Kasumi-1 (cell line): ENCODE measurements at places on chromosomes 1 and 21.

DNA sequence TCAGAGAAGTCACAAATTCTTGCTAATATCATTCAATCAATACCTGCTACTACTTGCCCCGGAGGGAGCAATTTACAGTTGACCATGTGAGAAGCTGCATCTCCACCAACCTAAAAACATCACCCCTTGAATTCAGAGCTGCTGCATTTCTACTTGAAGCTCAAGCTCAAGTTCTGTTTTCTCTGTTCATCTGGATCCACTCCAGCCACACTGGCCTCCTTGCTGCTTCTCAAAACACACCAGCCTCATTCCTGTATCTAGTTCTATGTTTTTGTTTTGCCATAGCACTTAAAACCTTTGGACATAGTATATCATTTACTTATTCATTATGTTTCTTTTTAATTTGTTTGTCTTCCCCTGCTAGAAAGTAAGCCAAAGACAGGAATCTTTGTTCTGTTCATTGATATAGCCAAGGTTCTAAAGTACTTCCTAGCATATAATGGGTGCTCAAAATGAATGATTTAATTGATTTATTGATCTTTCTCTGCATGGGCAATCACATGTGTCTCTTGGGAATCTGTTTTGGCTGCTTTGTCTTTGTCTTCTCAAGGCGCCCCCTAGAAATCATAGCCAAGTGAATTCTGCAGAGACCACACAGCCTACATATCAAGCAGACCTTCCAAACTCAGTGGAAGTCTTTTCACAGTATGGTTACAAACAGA lies 23.6 kb downstream of the SYF2 start:
- no peak for DNase-seq

DNA sequence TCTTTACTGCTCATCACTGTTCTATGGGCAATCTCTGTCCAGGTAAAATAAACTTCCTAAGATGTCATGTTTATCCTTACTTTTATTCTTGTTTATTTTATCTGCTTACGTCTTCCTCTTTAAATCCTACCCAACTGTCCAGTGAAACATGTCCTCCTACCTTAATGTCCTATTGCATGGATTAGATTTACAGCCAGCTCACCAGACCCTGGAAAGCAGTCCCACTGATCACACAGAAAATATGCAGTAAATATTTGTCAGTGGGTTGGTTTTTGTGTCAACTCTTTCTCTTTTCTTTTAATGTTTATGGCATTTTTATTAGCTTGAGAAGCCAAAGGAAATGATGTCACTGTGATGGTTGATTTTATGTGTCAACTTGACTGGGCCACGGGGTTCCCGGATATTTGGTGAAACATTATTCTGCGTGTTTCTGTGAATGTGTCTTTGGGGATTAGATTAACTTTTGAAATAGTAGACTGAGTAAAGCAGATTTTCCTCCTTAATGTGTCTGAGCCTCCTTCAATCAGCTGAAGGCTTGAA lies 258.3 kb downstream of the SRGAP2C start:
- DNase-seq = no peak

DNA sequence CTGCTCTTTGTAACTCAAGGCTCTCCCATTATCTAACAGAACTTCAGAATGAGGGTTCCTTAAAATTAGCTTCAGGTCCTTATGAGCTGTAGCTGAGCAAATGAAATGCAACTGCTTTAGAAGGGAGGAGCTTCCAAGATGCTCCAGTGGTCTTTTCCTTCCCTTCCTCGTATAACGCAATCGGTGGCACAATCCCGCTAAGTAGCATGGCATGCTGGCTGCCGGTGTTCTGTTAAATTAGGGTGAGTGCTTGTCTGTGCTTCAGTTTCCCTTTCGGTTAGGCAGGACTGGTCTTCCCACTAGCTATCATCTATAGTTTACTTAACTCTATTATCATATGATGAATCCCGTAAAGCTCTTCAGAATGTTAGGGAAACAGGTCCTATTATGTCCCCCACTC lies 917 bp downstream of the KIAA0040 start:
- no peak for DNase-seq

GRCh38 chr1:41672173-41672572 lies 187.7 kb upstream of the EDN2 start:
- DNase-seq = no peak

DNA sequence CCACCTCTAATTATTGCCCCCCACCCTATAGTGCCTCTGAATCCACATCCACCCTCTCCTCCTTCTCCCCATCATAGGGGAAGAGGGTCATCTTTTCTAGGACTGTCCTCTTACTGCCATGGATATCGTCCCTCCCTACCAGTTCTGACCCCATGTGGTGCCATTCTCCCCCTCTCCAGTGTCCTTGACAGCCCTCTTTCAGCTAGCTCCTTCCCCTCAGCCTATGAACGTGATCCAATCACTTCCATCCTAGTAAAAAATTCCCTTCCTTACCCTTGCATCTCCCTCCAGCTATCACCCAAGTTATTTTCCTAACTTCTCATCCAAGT lies 172.7 kb downstream of the RRAGC start:
- DNase-seq = no peak

- no peak for DNase-seq
These were observed 20.9 kb downstream of the PHGDH start for GRCh38 chr1:119732465-119733168.

- DNase-seq = no peak
These were observed 16.4 kb downstream of the ZBTB21 start for GRCh38 chr21:41993744-41994143.

GRCh38 chr1:84298684-84299535 lies 2.6 kb upstream of the SAMD13 start:
- peak; percentile 70 for DNase-seq

- DNase-seq = no peak
These were observed 53.6 kb downstream of the KIAA1614 start for GRCh38 chr1:180966312-180966711.

- no peak for DNase-seq
These were observed 31.6 kb downstream of the CD1D start for GRCh38 chr1:158212320-158212719.

DNA sequence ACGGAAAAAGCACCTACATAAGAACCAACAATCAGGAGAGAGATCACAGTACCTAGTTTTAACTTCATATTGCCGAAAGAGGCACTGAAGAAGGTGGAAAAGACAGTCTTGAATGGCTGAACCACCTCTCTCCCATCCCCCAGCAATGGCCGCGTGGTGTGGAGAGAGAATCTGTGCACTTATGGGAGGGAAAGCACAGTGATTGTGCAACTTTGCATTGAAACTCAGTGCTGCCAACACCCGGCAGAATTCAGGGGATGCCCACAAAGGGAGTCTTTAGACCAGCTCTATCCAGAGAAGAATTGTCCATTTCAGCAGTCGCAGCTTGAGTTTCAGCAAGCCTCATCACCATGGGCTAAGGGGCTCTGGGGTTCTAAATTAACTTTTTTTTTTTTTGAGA lies 186.3 kb upstream of the USP25 start:
- no peak for DNase-seq

- DNase-seq = peak; percentile 70
These were observed 8.7 kb downstream of the UBE2G2 start for GRCh38 chr21:44792702-44793591.

GRCh38 chr1:20061866-20062265 lies 8.1 kb upstream of the PLA2G5 start:
- DNase-seq = peak; percentile 27

DNA sequence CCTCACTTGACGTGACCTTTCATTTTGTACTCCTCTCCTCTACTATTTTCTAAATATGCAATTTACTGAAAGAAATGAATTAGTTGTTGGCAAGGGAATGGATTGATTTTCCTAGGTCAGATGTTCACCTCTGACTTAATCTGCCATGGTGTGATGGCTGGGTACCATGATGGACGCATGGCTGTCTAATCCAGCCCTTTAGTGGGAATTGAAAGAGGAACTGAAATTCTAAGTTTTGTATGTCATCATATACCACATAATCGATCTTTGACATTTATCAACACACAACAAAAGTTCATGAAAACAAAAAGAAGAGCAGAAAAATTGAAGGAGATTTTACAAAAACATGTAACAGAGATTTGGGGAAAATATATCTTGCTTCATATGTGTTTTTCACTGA lies 331.3 kb upstream of the SNX7 start:
- DNase-seq = no peak

DNA sequence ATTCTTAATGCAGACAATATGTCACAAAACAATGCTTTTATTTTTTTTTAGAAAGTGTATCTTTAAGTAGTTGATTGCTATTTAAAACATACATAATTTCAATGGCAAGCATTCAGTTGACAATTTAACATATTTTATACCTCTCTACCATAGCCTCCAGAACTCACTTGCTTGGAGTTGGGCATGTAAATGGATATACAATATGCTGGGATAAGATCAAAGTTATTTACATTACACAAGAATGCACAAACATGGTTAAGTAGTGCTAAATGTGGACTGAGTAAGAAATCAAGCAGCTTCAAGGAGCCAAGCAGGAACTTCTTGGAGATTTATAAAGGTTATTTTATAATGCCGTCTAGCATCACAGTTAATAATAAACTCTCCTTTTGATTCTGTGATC lies 17.0 kb downstream of the CLCA4 start:
- DNase-seq = no peak

DNA sequence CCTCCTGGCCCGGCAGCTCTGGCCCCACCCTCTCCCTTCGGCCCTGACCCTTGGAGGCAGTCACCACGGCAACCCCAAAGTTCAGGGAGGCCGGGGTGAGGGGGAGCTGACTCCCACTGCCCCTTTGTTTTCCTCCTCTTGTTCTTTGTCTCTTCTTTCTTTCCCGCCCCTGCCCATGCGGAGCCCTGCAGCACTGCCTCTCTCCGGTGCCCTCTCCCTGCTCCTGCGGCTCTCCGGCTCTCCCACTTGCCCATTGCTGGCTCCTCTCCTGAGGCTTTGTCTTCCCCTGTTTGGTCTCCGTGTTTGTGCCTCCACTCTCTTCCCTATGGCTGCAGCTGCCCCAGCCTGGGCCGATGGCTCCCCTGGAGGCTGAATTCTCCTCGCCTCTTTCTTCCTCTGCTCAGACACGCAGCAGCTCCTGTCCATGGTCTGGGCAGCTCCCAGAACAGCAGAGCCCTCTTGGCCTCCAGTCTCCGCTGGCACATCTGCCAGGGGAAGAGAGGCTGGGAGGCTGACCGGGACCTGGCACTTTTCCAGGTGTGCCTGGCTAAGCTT lies 5.8 kb downstream of the CELSR2 start:
- no peak for DNase-seq

DNA sequence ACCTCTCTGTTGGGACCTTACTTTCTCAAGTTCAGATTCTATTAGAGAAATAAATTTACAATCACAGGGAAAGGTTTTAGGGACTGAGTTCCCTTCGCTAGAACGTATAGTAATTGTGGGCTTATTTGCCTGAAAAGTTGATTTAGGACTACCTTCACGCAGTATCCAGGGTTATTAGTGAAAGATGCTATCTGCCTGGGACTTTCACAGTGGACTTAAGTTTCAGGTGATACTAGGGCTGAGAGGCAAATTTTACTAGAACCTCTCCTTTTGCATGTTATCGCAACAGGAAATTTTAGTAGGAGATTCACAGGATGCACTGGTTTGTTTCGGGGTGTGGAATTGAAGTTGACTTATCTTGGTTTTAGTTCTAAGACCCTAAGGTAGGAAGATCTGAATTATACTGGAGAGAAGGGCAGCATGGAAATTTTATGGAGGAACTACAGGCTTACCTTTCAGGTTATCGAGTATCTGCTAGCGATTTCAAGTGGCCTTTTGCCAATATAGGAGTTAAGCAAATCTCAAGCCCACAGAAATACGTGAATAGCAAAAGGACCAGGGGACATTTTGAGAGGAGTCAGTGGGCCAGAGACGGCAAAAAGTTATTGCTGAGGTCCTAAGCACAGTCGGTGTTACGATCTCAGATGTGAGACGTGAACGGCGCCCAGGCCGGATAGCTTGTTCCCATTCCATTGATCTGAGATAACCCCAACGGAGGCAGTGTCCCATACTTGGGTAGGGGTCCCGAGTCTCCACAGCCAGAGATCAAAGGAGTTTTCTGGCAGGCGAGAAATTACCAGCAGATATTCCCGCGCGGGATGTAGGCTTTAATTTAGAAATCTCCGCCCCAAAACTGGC lies 723 bp upstream of the GNAI3 start:
- peak; percentile 41 for DNase-seq
